Activated naive CD8-positive, alpha-beta T cell treated with anti-CD3 and anti-CD28 coated beads, Interleukin-2, amount 50 U/mL, for 24 hours (primary cell): ENCODE measurements at places on chromosomes 6 and 20.

DNA sequence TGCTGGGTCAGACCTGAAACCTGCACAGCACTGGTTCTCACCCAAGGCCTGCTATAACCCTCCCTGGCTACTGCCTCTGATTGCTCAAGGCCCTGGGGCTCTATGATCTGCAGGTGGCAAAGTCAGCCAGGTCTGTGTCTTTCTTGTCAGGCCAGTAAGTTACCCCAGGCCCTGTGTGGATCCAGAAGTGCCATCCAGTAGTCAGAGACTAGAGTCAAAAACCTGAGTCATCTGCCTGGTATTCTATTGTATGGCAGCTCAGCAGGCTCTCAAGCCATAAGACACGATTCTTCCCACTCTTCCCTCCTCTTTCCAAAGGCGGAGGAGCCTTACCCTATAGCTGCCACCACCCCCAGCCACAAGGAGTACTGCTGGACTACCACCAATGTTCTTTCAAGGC lies 593.0 kb downstream of the FRK start:
- no peak for DNase-seq

GRCh38 chr6:22928775-22929174 lies 359.4 kb downstream of the HDGFL1 start:
- no peak for DNase-seq

- no peak for DNase-seq
Observed at GRCh38 chr20:20248620-20249200, 119.2 kb upstream of the INSM1 start.

GRCh38 chr6:25202504-25202903 lies 76.7 kb upstream of the CARMIL1 start:
- no peak for DNase-seq

DNA sequence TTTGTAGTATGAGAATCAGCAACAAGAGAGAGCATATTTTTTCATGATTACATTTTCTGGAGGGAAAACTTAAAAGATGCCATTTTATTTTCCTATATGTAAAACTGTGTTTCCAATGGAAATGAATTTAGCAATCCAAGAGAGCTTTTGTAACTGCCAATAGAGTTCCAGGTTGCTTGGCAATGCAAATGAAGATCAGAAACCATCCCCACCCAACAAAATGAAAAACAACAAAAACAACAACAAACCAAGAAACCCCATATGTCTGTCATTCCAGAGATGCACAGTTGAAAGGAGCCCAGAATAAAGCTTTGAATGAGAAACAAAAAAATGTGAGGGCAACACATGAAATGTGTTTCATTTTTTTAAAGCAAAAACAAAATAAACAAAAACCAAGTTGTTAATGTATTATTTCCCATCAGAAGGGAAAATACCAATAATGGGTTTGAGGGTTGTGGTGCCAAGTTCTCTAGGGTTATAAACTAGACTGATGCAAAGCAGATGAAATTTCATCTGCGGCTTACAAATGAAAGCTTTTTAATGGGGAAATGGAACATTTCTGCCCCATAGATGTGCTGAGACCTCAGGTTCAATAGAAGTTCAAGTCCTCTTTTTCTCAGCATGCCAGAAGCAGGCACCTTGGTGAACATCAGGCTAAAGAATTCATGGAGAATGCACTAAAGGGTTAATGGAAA lies 121.5 kb upstream of the MCHR2 start:
- DNase-seq: no peak

- DNase-seq: no peak
Observed at GRCh38 chr6:22530506-22530905, 38.9 kb upstream of the HDGFL1 start.

DNA sequence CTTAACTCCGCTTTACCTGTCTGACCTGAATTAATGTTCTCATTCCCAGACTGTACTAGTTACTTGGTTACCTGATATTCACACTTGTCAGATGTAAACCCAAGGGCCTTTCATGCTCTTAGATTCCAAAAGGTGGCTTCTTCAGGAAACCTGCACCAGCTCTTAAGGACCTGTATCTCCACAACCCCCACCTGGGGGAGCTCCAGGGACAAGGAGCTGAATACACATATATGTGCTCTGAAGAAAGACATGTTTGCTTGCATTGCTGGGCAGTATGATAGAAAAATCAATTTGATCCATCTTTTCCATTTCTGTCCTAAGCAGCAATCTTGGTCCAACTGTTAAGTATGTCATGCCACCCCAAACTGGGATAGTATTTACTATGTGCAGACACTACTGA lies 64.8 kb upstream of the POU3F2 start:
- DNase-seq: no peak

DNA sequence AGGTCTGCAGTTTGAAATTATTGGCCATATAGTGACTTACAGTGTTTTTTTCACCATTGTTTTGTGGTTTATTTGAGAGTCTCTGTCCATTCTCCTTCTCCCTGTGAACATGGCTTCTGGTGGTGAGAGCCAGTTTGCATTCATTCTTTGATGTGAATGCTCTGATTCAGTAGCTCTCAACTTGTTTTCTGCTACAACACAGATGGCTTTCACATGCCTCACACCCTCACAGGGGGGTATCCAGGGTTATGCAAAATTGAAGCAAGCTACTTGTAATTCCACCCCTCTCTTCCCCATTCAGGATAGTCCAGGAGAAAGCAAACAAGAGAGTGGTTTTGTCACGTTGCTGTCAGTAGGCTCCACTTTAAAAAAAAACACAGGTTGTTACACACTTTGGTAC lies 55.6 kb downstream of the SLX4IP start:
- no peak for DNase-seq

DNA sequence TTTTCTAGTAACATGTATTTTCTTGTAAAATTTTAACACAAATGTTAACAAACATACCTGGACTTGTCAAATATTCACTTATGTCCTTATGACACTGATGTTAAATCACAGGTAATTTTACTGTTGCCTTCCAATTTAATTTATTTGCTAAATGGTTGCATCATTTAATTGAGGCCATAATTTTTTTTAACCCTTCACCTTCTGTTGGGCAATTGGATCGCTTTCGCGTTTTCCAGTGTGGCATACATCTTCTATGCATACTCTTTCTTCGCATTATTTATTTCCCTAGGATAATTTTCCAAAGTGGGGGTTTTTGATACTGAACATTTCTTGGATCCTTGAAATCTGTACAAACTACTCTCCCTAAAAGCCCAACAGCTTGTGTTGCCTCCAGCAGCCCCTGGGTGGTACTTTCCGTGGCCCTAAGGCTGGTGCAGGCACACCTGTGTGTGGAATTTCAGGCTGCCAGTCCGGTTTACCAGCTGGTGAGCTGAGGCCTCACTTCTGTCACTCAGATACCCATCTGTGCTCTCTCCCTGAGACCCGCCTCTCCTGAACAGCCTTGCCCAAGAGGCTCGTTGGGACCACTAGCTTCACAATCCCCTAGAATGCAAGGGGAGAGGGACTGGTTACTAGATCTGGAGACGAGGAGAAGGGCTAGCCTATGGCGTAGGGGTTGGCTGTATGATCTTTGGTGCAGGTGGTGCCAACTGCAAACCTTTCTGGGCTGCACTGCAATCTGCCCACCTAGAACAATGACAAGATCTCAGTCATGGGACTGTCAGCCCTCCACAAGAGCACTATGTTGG lies 11.2 kb upstream of the C20orf144 start:
- DNase-seq: no peak
